BE2C (cell line): ENCODE measurements at places on chromosomes 2 and 18.

DNA sequence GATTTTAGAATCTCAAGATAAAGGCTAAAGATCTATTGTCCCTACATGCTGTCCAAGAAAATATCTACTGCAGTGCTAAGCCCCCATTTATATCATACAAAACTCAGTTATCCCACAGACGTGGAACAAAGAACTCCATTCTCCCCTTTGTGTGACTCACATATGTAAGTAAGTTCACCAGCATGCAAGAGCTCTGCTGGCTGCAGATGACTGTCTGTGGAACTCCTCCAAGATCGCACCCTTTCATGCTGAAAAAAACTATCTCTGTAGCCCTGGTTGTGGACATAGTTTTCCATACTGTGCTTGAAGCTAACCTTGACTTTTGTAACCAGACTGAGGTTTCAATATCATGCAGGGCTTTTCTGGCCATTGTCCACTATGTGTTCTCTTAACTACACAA, 207.1 kb downstream of the ZNF521 start:
- no peak for DNase-seq

GRCh38 chr2:178128836-178129630, 16.8 kb downstream of the RBM45 start:
- no peak for DNase-seq

DNA sequence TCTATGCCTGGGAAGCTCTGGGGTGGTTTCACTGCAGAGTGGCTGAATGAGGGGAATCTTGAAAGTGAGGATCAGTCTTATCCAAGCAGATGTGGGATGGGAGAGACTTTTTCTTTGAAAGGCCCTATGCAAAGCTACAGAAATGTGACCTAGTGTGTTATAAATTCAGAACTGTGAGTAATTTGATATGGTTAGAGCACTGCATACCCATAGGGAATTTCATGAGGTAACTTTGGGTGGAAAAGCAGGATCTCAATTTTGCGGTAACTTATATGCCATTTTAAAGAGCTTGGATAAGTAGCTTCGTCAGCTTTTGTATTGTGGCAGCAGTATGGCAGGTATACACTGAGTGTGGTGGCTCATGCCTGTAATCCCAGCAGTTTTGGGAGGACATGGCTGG, 40.9 kb downstream of the GULP1 start:
- DNase-seq: no peak

DNA sequence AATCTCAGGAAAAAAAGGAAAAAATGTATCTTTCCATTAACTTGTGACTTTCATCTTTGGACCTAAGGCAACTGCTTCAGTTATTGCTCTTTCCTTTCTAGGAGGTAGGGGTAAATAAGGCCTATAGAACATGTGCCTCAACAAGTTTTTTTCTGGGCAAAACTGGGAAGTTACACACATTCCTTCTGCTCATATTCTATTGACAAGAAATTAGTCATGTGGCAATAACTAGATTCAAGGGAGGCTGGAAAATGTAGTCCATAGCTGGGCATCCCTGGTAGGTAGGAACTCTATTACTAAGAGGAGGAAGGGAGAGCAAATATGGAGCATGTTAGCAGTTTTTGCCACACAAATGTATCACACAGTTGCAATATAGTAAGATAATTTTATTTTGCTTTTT, 37.7 kb upstream of the NEMP2 start:
- DNase-seq: no peak

GRCh38 chr18:70219688-70220087, 14.2 kb upstream of the RTTN start:
- DNase-seq: no peak

DNA sequence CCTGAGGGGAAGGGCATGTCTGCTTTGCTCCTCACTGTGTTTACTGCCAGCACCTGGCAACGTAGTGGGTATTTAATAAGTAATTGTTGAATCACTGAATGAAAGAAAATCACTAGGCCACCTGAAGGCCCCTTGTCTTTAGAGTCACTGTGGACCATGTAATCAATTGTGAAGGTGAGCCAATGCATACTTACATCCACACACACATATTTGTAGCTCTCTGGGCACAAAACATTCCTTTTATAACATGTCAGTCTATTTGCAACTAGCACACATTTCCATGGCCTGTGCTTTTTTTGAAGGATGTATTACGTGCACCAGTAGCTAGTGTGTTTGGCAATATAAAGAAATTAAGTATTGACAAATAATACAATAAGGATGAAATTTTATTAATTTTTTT, 11.2 kb downstream of the ATP8B1 start:
- no peak for DNase-seq
